Activated CD8-positive, alpha-beta memory T cell treated with anti-CD3 and anti-CD28 coated beads for 1 hour (primary cell): ENCODE measurements at places on chromosomes 12 and 14.

DNA sequence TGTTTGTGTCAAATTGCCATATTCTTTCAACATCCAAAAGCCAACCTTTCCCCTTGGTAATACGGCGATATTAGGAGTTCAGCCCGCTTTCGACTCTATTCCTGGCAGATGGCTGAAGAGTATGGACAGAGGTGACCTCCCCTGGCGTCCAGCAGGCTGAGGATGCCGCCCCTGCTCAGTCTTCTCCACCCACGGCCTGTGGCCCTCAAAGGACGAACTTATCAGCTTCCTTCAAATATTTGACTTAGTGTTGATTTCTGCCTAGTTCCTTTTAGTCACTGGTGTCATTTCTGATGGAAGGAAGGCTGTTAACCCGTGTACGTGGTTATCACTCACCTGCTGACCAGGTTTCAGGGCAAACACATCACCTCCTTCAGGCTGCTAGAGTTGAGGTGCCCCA is 65.0 kb downstream of the TESC start:
- DNase-seq, result no peak

- DNase-seq, result no peak
These were observed 80.7 kb downstream of the PRMT8 start for GRCh38 chr12:3571724-3572123.

DNA sequence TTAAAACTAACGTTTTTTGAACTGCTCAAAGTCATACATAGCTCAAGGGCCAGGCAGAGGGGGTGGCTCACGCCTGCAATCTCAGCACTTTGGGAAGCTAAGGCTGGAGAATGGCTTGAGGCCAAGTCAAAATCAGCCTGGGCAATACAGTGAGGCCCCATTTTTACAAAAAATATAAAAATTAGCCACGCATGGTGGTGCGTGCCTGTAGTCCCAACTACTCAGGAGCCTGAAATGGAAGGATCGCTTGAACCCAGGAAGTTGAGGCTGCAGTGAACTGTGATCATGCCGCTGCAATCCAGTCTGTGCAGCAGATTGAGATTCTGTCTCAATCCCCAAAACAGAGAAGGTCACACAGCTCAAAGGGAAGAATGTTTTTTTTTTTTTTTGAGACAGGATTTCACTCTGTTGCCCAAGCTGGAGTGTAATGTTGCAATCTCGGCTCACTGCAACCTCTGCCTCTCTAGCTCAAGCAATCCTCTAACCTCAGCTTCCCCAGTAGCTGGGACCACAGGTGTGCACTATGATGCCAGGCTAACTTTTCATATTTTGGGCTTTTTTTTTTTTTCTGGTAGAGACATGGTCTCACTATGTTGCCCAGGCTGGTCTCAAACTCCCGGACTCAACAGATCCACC is 2.9 kb downstream of the RBM23 start:
- no peak for DNase-seq

DNA sequence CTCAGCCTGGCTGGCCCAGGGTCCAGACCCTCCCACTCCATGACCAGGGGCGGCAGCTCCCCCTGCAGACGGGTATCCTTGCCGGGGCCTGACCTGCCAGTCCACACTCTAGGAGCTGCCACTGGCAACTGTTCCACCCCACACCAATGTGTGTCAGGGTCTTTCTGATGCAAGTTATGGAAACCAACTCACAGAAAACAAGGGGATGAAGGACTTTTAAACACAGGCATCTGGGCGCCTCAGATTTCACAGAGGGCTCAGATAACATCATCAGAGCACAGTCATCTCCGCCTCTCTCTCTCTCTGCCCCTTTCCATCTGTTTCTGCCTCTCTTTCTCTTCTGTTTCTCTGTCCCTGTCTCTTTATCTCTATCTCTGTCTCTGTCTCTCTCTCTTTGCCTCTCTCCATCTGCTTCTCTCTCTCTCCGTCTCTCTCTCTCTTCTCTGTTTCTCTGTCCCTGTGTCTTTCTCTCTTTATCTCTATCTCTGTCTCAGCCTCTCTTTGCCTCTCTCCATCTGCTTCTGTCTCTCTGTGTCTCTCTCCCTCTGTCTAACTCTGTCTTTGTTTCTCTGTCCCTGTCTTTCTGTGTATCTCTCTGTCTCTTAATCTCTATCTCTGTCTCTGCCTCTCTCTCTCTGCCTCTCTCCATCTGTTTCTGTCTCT is 67.4 kb upstream of the FBRSL1 start:
- DNase-seq, result no peak

DNA sequence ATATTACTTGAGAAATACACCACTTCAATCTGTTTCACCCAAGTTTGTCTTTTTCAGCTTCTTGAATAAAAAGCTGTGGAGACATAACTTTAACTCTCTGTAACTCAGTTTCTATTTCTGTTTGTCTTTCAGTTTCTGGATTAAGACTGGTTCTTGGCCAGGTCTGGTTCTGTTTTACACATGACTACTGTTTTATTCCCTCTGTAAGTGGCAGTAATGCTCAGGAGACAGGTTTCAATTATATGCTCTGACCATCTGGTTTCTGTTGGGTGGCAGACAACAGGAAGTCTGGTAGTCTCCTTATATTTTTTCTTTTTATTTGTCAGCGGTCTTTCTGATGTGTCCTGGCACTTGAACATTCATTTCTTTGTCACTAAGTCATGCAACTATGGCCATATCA is 102.9 kb downstream of the RPS29 start:
- DNase-seq, result no peak

DNA sequence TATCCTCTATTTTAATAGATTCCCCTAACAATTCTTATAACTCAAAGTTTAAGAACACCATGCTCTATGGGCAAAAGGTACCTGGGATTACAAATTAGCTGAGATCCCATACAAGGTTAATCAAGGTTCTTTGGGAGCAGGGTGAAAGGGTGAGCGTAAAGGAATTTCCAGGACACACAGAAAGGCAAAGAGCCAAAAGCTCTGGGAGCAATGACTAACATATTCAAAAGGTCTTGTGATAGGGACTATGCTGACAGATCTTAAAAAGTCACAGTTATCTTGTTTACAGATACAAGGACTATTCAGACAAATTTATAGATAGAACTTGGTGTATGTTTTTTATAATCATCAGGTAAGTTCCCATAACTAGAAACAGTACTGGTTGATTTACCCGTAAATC is 19.5 kb upstream of the PPFIBP1 start:
- DNase-seq, result no peak

- no peak for DNase-seq
These were observed 8.3 kb upstream of the CCND2 start for GRCh38 chr12:4265280-4265679.

GRCh38 chr14:70045844-70046535 is 142.8 kb downstream of the SLC8A3 start:
- no peak for DNase-seq

DNA sequence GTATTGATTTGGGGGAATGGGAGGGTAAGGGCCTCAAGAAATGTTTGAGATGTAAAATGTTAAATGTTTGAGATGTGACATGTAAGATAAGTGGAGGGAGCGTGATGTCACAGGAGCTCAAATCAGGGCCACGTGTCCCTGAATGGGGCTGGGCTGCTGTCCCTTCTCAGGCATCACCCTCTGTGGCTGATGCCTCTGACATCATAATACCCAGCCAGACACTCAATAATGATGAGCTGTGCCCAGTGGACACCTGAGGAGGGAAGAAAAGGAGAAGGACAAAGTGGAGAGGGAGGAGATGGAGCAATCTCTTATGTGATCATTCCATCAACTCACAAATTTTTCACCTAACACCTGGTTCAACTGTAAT is 120.8 kb downstream of the SAMD4A start:
- DNase-seq, result no peak

- no peak for DNase-seq
These were observed 216.6 kb downstream of the GLT1D1 start for GRCh38 chr12:129069886-129070285.

DNA sequence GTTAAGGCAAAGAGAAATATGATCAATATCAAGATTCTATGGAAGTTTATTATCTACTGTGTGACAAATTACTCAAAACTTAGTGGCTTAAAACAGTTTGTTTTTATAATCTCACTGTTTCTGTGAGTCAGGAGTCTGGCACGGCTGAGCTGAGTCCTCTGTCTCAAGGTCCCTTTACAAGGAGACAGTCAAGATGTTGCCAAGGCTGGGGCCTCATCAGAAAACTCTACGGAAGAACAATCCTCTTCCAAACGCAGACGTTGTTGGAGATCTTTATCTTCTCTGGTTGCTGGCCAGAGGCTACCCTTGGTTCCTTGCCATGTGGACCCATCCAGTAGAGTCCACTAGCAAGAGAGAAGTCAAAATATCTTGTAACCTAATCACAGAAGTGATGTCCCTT is 100.6 kb upstream of the CCND2 start:
- no peak for DNase-seq

DNA sequence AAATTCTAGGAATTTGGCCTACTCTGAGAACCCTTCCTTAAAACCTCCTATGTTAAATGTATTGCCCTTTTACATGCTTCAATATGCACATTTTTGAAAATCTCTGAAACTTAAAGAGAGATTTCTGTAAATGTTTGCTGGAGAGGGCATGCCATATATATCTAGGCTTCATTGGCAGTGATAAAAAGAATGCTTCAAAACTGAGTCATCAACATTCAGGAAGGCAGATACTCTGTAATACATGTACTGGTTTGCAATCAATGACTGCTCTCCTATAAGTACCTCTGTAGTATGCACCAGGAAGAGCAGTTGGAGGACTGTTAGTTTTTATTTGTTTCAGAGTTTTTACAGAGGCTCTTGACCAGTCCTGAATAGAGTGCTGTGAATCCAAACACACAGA is 739.9 kb downstream of the SLC16A7 start:
- no peak for DNase-seq

DNA sequence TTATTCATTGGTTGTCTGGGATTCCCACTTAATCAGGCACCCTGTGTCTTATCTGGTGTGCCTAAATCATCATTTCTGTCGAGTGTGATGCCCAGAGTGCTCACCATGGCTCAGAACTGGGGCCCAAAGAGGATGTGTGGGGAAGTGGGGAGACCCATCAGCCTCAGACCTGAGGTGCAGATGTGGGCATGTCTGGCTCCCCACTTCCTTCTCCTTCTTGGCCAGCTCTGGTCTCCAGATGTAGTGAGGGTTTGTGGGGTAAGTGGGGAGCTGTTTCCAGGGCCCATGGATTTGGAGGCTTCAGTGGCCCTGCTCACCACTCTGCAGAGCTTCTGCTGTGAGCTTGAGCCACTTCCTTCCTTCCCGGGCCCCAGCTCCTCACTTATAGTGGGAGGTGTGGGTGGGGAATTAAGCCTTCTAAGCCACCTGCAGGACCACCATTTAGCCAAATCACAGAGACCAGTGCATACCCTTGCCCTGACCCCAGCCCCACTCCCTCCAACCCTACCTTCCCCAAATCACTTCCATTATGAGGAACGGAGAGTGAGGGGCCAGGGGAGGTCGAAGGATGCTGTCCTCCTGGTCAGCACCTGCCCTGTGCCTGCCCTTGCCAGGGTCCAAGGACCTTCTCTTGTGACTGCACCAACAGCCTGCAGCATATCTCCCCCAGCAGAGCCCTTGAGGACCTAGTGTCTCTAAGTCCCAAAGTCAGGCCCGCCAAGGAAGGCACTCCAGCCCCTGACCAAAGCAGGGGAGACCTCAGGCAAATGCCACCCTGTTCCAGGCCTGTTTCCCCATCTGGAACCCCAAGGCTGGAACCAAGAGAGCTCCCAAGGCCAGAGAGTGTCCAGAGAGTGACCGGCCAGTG is 278.2 kb upstream of the RTL1 start:
- no peak for DNase-seq

- DNase-seq, result no peak
These were observed 16.9 kb downstream of the PPP1R36 start for GRCh38 chr14:64566651-64567122.
